Heart left ventricle (tissue), 16 donors: ENCODE measurements at places on chromosomes 6 and 20. TPM values are rescaled to one million over a fixed set of nuclear protein-coding genes. Genes with fewer than 3 reads are reported as not detected.

The PPP1R14C gene
- polyA plus RNA-seq: 41.1 TPM

The PSMB8 gene
- 23.1 TPM for polyA plus RNA-seq

DNA sequence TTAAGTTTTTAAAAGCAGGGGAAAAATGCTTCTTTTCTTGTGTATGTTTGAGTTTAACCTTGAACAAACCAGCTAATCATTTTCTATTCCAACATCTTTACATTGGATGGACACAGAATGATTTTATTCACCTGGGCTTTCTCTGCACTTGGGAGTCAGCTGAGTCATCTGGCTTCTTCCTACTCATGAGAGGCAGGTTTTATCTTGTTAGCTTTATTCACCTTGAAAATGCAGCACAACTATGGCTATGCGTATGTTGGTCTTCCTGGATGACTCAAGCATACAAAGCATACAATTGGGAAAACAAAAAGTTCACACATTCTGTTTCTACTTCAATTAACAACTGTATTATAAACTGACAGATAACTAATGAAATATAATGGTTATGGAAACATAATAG lies 737.7 kb downstream of the FRK start:
- no peaks in the 10 kb centered on the region for H3K36me3 ChIP-seq
- H3K4me3 ChIP-seq: no peak overlapping the region
- H3K27me3 ChIP-seq: no peaks in the 10 kb centered on the region
- no peak for DNase-seq
- H3K27ac ChIP-seq: no peak overlapping the region

The MEI4 gene
- polyA plus RNA-seq: 0.11 TPM

The PSORS1C1 gene
- polyA plus RNA-seq: 0.37 TPM

DNA sequence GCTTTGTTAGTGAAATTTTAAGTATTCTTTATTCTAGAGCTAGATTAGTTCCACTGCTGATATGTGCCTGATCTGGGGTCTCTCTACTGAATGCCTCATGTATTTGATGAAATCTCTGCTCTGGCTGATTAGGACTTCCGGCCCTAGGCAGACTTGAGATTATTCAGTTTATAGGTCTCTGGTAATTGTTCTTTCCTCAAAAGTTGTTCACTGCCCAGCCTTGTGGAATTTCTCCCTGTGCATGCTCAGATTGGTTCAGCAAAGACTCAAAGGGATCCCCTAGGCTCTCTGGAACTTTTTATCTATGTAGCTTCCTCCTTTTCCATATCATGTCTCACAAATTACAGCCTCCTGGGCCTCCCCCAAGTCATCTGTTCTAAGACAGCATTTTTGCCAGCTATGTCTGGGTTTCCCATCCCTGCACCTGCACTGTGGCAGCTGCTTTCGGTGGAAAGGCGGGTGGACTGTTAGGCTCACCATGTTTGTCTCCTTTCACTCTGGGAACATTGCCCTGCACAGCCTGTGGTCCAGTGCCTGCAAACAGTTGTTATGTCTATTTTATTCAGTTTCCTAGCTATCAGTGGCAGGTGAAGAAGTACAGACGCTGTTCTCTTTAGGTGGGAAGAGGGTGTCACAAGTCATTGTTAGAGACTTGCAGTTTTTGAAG lies 73.7 kb downstream of the RPP40 start:
- no peak overlapping the region for H3K4me3 ChIP-seq
- DNase-seq: no peak
- peaks cover 5% of the 10 kb centered on the region for H3K4me1 ChIP-seq
- H3K27me3 ChIP-seq: no peaks in the 10 kb centered on the region
- no peak overlapping the region for H3K27ac ChIP-seq
- no peaks in the 10 kb centered on the region for H3K36me3 ChIP-seq

The RFX6 gene
- polyA plus RNA-seq: not detected

- H3K27ac ChIP-seq: no peak overlapping the region
- H3K4me3 ChIP-seq: no peak overlapping the region
- no peaks in the 10 kb centered on the region for H3K27me3 ChIP-seq
- H3K36me3 ChIP-seq: no peaks in the 10 kb centered on the region
These were observed 798.5 kb upstream of the EPHA7 start for GRCh38 chr6:94217836-94218235.

- DNase-seq: no peak
- no peak overlapping the region for H3K27ac ChIP-seq
- H3K36me3 ChIP-seq: no peaks in the 10 kb centered on the region
- H3K4me1 ChIP-seq: no peaks in the 10 kb centered on the region
- H3K27me3 ChIP-seq: no peaks in the 10 kb centered on the region
These were observed 244.7 kb downstream of the CBLN4 start for GRCh38 chr20:55760586-55760985.

DNA sequence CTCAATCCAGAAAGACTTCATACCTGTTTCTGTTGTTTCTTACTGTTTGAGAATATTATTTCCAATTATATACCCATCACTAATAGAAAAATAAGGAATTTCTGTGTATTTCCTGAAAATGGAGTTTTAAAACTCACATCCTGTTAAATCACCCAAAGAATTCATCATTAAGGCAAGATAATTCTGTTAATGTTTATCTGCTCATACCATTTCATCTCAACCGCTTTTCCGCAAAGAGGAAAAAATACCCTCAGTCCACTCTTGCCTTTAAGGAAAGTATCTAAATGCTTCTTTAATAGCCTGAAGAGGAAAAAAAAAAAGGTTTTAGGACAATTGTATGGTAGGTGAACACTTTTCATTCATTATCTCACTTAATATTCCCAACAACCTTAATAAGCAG lies 7.3 kb downstream of the TPMT start:
- H3K27ac ChIP-seq: no peak overlapping the region
- H3K27me3 ChIP-seq: no peaks in the 10 kb centered on the region
- no peak for DNase-seq
- no peak overlapping the region for H3K4me3 ChIP-seq
- peaks cover 58% of the 10 kb centered on the region for H3K36me3 ChIP-seq

GRCh38 chr6:150301846-150302519 lies 66.8 kb upstream of the IYD start:
- no peak for DNase-seq
- no peak overlapping the region for H3K4me3 ChIP-seq
- no peaks in the 10 kb centered on the region for H3K4me1 ChIP-seq
- H3K27ac ChIP-seq: no peak overlapping the region
- no peaks in the 10 kb centered on the region for H3K27me3 ChIP-seq

DNA sequence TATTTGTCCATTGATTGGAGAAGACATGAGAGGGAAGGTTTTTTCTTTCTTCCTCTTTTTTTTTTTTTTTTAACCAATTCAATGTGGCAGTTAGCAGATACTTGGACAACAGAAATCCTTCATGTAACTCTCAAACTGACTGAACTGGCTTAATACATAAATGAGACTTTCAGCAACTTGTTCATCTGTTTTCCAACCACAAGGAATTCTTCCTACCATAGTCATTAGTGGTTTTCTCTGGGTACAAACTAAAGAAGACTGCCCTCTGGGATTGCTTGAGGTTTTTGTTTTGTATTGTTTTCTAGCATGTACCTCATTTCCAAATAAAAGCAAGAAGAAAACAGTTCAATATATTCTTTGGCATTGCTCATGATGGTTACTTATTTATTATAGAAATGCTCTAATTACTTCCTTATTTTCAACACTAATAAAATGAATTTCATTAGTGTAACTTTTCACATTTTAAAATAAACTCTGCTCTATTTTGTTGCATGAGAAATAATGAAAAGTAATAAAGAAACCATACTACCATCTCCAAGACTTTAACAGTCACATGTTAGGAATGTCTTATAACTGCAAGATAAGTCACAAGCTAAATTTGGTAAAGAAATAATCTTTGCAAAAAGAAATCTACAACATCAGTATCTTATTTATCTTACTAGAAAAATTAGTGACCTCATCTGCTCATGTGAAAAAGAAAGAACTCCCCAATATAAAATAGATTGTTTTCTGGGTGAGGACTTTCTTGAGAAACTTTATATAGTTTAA lies 52.0 kb downstream of the ME1 start:
- H3K36me3 ChIP-seq: no peaks in the 10 kb centered on the region
- peaks cover 9% of the 10 kb centered on the region for H3K4me1 ChIP-seq
- H3K4me3 ChIP-seq: no peak overlapping the region
- H3K27me3 ChIP-seq: no peaks in the 10 kb centered on the region
- H3K27ac ChIP-seq: no peak overlapping the region

The TNFRSF6B gene
- polyA plus RNA-seq: 2.9 TPM

The ADGRB3 gene
- polyA plus RNA-seq: 0.67 TPM

DNA sequence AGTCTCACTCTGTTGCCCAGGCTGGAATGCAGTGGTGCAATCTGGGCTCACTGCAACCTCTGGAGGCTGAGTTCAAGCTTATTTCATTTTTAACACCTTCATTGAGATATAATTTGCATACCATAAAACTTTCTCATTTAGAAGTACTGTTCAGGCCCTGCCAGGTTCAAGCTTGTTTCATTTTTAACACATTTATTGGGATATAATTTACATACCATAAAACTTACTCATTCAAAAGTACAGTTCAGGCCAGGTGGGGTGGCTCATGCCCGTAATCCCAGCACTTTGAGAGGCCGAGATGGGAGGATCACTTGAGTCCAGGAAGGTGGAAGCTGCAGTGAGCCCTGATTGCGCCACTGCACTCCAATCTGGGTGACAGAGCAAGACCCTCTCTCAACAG lies 5.5 kb downstream of the OR2B6 start:
- H3K36me3 ChIP-seq: no peaks in the 10 kb centered on the region
- H3K27me3 ChIP-seq: no peaks in the 10 kb centered on the region
- no peaks in the 10 kb centered on the region for H3K4me1 ChIP-seq
- no peak for DNase-seq

GRCh38 chr6:109892451-109893435 lies 85.4 kb upstream of the GPR6 start:
- H3K4me3 ChIP-seq: no peak overlapping the region
- no peaks in the 10 kb centered on the region for H3K4me1 ChIP-seq
- no peak overlapping the region for H3K27ac ChIP-seq
- no peak for DNase-seq
- no peaks in the 10 kb centered on the region for H3K27me3 ChIP-seq
